ENCODE measurements at places on chromosomes 7 and 10. TPM values are rescaled to one million over a fixed set of nuclear protein-coding genes. Genes with fewer than 3 reads are reported as not detected.

The SPDYE16 gene
- not detected for total RNA-seq

The JAKMIP3 gene
- total RNA-seq: not detected

The CYP3A5 gene
- total RNA-seq: 0.24 TPM

The OR2A5 gene
- not detected for total RNA-seq

The ASAH2 gene
- 0.39 TPM for total RNA-seq

The CNTNAP2 gene
- not detected for total RNA-seq

The CALHM3 gene
- total RNA-seq: 6.8 TPM

The TFPI2 gene
- 267 TPM for total RNA-seq

The PKD2L1 gene
- total RNA-seq: not detected

The C7orf57 gene
- 1.4 TPM for total RNA-seq

The AFAP1L2 gene
- total RNA-seq: 1.7 TPM

The FKBP6 gene
- total RNA-seq: not detected

GRCh38 chr10:22621726-22622125 lies 92.7 kb downstream of the PIP4K2A start:
- DNase-seq: no peak

GRCh38 chr10:79131836-79132631 lies 63.3 kb downstream of the ZMIZ1 start:
- DNase-seq: no peak

- DNase-seq: no peak
Observed at GRCh38 chr7:44538798-44539668, 2.1 kb downstream of the NPC1L1 start.

- DNase-seq: no peak
Observed at GRCh38 chr10:124057601-124058000, 35.8 kb downstream of the CHST15 start.

DNA sequence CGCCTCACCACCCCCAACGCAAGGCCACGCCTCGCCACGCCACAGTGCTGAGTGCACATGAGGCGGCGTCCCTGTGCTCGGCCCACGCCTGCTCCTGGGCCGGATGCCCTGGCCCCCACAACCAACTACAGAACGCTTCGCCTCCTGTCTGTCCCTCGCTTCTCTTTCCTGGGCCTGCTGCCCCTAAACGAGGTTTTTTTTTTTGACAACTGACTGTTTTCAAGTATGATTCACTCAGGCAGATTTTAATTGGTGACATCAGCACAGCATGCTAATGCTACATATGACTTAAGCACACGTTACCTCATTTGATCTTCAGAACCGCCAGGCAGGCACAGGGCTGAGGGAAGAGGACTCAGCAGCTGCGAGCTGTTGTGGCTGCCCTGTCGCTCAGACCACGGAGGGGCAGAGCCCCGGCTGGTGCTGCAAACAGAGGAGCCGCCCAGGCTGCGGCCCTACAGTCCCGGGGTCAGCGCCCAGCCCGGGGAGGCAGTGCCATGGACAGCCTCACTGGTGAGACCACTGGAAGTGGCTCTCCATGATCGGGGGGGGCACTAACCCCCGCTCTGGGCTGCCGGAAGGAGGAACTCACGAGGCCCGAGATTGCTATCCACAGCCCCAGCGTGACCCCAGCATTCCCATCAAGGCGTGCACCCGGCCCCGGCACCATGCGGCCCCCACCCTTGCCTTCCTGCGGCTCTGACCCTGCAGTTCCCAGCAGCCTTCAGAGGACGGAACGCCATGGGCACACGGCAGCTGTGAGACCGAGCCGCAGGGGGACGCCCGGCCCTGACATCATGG lies 212.8 kb downstream of the MAD1L1 start:
- peak; percentile 46 for DNase-seq

GRCh38 chr10:99993701-99994689 lies 15.8 kb downstream of the DNMBP start:
- peak; percentile 94 for DNase-seq

GRCh38 chr7:62361-63116 lies 129.8 kb upstream of the FAM20C start:
- DNase-seq: no peak

- peak; percentile 11 for DNase-seq
Observed at GRCh38 chr10:93601146-93601773, at the start of gene RBP4. TSS of gene RBP4 (minus strand) at chr10:93601235. CDS start at chr10:93601028, 207 bp downstream.

DNA sequence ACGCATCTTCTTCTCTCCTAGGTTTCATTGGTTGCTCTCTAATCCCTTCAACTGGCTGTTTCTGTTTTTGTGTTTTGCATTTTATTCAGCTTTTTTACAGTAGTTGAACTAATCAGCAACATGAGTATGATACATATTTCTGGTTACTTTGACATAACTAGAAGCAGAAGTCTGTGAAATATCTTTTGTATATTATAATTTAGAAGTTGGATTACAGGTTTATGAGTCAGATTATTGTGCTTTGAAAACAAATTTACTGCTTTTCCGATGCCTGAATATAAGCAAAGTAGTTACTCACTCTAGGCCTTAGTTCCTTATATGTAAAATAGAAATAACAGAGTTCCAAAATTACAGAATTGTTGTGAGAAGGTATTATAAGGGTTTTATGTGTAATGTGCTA lies 96.2 kb upstream of the MEOX2 start:
- no peak for DNase-seq

DNA sequence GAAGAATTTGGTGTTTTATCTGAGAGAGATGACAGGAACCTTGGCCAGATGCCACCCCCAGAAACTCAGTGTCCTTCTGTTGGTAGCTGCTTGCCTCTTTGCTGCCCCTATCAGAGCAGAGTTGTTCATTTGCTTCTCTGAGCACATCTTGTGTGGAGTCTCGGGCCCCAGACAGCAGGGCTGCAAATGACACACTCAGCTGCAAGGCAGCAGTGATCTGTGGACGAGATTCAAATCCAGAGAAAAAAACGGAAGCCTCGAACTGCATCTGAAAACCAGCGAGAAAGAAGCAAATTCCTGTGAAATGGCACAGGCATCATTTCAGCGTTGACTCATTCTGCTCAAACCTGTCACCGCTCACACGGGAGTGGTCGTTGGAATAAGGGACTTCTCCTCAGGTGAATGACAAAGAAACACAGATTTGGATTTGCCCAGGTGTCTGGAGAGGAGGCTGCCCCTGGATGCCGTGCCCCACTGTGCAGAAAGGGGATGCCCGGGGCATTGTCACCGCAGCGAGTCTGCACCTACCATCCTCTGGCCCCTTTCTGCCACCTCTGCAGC lies 144.7 kb downstream of the PFKFB3 start:
- peak; percentile 84 for DNase-seq

GRCh38 chr7:20293336-20293735 lies 37.4 kb upstream of the ITGB8 start:
- DNase-seq: no peak

DNA sequence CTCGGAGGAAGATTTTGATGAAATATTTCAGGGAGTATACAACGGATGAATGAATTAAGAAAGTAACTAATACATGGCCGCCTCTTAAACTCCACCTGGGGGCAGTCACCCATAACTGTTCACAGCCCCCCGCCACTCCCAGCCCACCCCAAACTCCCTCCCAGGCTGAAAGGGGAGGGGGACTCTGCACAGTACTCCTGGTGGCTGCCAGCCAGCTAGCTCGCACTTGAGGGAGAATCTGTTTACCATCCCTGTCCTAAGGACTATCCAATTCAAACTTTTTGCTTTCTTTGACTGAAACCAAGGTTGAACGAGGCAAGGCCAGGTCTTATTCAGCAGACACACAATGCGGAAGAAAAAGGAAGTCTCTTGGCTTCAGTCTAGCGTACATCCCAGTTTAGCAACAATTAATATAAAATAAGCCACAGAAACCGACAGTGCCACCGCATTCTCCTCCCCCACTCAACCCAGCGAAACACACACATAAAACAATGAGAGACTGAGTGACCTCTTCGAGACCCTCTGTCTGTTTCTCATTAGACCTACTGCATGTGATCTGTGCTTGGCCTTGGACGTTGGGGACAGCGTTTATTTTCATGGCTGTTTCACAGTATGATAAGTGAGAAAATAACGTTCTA lies 219.5 kb downstream of the GLI3 start:
- no peak for DNase-seq

GRCh38 chr10:86188326-86188725 lies 178.3 kb downstream of the GRID1 start:
- no peak for DNase-seq

- no peak for DNase-seq
Observed at GRCh38 chr7:87473986-87474385, 1.5 kb downstream of the ABCB4 start.

DNA sequence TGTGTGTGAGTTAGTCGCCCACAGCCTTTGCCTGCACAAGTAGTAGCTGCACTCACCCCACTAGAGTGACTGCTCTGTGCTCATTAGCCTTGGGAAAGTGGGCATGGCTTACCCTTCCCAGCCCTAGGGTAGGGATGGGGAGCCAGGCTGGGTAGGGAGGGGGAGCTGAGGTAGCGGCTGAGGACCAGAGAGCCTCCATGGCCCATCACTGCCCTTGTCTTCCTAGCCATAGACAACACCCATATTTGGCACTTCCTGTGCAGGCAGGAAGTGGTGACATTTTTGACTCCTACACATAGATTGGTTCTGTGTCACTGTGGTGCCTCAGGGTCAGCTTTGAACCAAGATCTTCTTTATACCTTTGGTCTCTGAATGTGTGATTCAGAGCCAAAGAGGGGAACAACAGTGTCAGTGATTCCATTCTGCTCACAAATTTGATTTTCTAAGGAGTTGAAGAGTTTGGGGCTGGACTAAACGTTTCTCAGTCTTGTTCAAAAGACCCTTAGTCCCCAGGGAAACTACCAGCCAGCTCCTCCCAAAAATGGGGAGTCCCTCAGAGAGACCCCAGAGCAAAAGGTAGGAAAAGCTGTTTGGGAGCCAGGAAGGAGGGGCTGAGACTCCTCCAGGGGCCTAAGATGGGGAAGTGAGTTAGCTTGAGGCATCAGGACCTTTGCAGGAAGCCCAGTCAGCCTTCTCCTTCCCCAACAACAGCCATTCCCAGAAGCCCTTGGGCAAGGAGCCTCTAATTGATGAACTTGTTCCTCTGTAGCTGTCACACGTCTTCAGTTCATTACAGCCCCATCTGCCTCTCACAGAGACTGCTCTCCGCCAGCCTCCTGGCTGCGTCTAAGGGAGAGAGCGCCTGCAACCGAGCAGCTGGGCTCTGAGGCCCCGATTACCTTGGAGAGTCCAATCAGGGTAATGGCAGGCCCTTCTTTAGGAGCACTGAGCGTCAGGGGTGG lies 135.0 kb downstream of the CDH23 start:
- peak; percentile 32 for DNase-seq

DNA sequence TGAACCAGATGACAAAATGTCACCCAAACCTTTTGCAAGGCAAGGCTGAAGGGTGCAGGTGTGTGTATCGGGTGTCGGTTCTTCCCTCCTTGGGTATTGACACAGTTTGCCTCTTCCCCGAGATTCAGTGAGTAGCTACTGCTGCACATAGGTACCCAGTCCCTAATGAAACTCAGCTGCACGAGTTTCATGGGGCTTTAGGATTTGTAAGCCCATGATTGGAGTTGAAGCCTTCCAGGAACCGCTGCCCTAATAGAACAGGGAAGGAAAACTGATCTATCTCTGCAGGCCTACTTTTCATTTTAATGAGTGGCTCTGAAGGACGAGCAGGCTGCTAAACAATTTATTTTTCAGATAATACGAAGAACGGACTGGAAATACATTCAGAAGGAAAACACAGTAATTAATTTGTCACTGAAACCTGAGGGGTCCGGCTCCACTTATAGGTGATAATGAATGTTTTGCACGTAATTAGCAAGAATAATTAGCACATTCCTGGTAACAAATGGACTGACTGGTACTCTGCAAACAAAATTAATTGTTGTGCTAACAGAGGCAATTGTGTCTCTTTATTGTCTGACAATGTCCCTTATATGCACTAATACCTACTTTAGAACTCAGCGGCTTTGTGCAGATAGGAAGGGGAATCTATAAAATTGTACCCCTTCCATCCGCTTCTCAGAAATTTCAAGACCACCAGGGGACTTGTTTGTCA lies 49.6 kb upstream of the FZD8 start:
- DNase-seq: no peak

DNA sequence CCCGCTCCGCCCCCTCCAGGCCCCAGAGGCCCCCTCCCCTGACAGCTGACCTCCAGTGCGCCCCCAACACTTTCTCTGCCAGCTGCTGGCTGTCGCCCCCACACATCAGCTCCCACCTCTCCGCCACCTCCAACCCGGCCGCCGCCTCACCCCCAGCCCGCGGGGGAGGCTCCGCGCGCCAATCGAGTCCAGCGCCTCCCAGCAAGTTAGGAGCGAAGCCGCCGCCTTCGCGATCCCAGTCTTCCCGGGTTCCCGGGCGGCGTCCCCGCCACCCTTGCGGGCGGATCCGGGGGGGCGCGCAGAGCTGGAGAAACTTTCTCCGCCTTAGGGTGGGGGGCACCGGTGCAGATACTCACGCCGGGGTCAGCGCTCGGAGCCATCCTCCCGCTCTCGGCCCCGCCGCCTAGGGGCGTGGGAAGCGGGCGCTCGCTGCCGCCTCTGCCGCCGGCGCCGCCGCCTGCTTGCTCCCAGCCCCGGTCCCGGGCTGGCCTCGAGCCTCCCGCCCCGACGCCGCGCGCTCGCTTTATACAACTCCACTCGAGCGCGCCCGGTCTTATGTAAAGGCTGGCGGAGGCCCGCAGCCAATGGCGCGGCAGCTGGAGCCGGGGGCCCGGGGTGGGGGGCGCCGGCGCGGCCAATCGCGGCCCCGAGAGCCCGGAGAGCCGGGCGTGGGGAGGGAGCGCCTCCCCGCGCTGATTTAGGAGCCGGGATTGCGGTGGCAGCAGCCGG lies at the start of gene CRTAC1:
TSS of gene CRTAC1 (minus strand) at position 529 of the 729 bp plus-strand sequence. CDS start at position 380, 149 bp downstream.
- peak; percentile 10 for DNase-seq

DNA sequence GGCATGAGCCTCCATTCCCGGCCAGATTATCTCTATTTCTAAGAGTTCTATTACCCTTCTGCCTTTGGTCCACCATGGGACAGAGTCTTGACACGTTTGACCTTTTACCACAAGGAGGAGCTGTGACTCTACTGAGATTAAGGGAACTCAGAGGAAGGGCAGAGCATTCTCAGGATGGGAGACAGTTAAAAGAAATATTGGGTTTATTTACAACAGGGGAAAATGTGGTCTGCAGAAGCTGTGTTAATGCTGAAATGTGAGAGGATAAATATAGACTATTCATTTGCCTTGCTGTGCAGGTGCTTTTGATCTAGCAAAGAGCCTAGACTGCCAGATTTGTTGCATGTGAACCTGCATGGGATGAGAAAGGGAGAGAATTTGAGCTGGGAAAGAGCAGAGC lies 45.8 kb upstream of the PRSS58 start:
- DNase-seq: peak; percentile 52

DNA sequence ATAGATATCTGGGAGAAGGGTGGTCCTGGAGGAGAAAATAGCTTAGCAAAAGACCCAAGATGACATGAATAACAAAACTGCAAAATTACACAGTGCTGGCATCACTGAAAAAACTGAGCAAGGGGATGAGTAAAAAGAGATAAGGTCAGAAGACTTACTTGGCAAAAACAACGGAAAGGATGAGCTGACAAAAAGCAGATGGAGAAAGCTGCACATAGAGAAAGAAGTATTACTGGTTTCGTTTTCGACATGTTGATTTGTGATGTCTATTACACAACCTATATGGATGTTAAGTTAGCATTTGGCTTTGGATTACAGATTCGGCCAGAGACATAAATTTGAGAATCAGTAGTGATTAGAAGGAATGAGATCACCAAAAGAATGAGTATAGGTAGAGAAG lies 132.1 kb downstream of the MACC1 start:
- DNase-seq: peak; percentile 70

GRCh38 chr7:37354656-37355131 lies 94.0 kb downstream of the ELMO1 start:
- DNase-seq: no peak
